ENCODE measurements at places on chromosomes 3 and 15.

GRCh38 chr3:114721209-114721608 lies 425.9 kb downstream of the ZBTB20 start:
- DNase-seq = no peak

- no peak for DNase-seq
Measured at GRCh38 chr3:100932491-100932890, 60.7 kb downstream of the ABI3BP start.

DNA sequence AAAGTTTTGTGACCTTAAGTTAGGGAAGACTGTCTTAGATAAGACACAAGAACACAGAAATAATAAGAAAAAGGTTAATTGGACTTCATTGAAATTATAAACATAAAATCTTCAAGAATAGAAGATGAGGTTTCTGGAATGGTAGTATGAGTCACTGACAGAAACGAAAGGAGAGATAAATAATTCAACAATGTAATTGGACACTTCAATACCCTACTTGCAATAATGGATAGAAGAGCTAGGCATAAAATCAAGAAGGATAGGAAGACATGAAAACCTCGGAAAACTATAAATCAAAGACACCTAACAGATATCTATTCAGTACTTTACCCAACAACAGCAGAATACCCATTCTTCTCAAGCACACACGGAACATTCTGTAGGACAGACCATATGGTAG lies 15.9 kb upstream of the MFSD1 start:
- no peak for DNase-seq

- DNase-seq = no peak
Measured at GRCh38 chr3:171753025-171753472, 57.2 kb downstream of the PLD1 start.

GRCh38 chr3:67640023-67640660 lies 14.3 kb downstream of the SUCLG2 start:
- no peak for DNase-seq

DNA sequence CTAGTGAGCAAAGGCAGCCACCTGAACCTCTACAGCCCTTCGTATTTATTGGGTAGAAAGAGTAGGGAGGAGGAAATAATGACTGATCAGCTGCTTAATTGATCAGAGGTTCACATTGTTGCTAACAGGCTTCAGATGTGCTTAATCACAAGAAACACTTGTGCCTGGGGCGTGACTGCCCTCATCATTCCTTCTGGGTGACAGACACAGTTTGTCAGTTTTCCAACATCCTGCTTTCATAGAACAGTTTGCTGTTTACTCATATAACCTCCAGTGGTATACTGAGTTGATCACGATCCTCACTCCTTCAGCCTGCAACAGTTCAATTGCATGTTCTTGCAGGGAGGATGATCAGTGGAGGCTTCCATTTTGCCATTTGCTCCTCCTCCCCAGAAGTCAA lies 13.6 kb upstream of the CASR start:
- DNase-seq = no peak

DNA sequence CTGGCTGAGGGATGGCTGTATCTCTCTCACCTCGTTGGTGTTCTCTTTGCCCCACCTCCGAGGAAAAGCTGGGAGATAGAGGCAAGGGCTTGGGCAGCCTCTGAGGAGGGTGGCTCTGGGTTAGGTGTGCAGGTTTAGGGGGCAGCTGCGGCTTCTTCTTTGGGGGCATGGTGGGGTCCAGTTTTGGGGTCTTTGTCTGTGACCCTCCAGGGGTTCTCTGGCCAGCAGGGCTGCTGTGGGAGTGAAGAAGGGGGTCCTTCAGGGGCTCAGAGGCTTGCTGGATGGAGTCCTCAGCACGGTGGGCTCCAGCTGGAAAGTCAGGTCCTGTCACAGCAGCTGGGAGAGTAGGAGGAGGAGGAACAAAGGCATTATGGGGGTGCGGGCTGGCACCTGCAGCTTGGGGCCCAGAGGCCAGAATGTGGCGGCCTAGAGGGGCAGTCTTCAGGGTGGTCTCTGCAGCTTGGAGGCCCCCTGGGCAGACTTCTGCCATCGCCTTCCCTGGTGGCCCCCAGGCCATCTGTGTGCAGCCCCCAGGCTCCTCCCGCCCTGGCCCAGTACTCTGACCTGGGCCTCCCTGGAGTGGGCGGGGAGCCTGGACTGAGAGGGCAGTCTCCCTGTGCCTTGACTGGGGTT lies 7.0 kb downstream of the XIRP1 start:
- no peak for DNase-seq

DNA sequence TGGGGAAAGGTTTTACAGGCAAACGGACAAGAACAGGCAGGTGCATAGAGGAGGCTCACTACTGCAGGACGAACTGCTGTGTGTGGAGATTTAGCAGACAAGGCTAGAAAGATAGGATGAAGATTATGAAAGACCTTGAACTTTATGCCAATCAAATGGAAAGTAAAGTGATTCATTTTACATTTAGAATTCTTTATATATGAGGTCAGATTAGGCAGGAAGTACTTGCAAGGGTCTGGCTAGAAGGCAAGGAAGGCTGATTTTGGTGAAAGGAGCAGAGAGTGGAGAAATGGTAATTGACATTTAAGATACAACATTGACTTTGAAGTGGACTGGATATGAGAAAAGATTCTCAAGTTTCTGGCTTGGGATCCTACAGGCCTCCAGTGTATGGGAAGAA lies 33.6 kb downstream of the PLSCR4 start:
- no peak for DNase-seq

DNA sequence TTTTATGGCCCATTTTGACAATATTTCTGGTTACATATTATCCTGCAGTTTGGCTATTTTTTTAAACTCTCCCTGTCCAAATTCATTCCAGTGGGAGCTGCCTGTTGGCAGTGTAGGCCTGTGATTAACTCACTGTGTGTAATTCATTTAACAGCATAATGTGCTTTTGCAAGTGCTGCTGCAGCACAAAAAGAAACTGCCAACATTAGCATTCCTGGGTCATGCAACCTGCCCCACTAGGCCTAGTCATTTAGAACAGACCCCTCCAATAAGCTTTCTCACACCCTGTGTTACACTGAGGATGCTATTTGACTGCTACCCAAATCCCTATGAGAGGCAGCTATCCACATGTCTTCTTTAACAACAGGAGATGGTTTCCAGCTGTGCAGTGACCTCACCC lies 251.2 kb upstream of the UBE2E2 start:
- peak; percentile 30 for DNase-seq

- no peak for DNase-seq
Measured at GRCh38 chr15:101562428-101563059, 73.0 kb upstream of the PCSK6 start.

DNA sequence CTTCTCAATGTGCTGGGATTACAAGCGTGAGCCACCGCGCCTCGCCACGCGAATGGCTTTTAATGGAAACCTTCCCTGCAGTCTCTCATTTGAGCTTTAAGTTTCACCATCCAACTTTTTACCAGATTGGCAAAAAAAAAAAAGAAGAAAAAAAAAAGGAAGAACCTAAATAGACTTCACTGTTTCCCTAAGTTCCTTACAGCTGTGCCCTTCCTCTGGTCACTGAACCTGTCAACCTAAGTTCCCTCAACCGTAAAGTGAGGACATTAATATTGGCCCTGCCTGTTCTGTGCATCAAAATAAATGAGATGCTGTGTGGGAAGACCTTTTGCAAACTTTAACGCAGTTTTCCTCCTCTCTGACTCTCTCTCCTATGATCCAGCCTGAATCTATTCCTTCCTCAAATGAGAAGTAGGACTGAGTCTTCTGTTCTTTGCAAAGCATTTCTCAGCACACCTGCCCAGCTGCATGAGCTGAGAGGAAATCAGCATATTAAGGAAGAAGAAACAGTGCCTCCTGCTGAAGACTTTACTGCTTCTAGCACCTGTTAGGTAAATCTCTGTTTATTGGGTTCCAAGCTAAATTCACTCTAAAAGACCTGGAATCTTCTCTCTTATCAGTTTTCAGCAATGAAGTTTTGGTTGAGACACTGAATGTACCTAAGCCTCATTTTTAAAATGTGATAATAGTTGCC lies 99.6 kb upstream of the ETV5 start:
- no peak for DNase-seq

- no peak for DNase-seq
Measured at GRCh38 chr3:6315906-6316305, 545.0 kb upstream of the GRM7 start.

GRCh38 chr3:29512641-29513040 lies 231.8 kb downstream of the RBMS3 start:
- DNase-seq = no peak

GRCh38 chr3:111714305-111714704 lies 119.2 kb upstream of the ZBED2 start:
- no peak for DNase-seq

Measured in left ventricle myocardium inferior (tissue), 1 donor.